ENCODE measurements at places on chromosomes 12 and 14.

DNA sequence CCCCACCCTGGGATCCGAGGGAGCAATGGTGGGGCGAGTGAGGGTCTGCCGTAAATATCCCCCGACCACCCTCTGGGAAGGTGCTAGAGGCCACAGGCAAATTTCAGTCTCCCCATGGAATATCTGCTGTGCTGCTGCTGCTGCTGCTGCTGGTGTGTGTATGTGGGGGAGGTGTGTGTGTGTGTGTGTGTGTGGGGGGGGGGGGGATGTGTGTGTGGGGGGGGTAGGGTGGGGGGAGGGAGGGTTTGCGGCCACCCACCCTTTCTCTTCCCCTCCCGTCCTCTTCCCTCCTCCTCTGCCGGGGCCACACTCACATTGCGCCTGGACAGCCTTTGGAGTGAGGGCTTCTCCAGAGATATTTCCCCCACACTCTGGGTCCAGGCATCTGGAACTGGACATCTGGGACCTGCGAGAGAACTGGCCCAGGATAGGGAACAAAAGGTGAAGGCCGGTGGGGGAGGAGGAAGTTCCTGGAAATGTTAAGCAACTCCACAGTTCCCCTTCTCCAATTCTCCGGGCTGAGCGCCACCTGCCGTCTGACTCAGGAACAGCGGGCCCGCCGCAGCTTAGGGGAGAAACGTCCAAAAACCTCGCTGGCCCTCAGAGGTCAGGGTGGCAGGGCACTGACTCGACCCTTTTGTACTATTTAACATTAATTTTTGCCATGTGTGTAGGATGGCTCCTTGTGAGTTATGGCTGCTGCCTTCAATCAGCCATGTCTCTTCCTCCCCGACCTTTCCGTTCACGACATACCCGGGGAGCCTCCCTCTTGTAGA, at the start of gene C1RL:
TSS of gene C1RL (minus strand) at position 419 of the 776 bp plus-strand sequence. CDS start at position 385, 34 bp downstream.
- peak; percentile 72 for DNase-seq

DNA sequence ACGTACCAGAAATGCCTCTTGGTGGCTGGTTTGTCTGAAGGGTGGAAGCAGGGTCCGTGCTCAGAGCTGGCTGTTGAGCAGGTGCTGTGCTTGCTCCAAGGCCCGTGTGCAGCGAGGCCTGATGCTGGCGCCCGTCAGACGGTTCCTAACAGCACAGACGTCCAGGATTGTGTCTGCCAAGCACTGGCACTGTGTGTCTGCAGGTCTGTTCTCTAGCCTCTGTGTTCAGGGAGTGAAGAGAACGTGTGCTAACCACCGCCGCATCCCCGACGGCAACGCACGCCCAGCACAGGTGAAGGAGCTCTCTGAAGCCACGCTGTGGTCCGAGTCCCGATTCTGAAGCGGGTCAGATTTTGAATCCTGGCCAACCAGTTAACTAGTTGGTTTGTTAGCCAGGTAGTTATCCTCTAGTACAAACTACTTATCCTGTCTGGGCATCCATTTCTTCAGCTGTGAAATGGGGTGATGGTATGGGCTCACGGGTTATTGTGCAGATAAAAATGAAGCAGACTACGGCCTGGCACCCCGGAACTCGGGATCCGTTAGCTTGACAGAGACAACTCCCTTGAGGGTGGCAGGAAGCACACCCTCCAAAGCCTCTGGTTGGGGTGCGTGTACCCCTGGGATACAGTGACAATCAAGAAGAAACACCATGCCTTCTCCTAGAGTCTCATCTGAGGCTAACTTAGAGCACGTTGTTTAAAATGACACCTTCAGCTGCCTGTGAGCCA, 18.6 kb upstream of the TDRD9 start:
- no peak for DNase-seq

- DNase-seq, result no peak
These were observed 34.5 kb upstream of the DCD start for GRCh38 chr12:54682674-54683073.

- no peak for DNase-seq
These were observed 49.6 kb upstream of the IFNG-AS1 start for GRCh38 chr12:67939611-67940010.

GRCh38 chr14:46769292-46769691, 117.7 kb upstream of the RPL10L start:
- no peak for DNase-seq

DNA sequence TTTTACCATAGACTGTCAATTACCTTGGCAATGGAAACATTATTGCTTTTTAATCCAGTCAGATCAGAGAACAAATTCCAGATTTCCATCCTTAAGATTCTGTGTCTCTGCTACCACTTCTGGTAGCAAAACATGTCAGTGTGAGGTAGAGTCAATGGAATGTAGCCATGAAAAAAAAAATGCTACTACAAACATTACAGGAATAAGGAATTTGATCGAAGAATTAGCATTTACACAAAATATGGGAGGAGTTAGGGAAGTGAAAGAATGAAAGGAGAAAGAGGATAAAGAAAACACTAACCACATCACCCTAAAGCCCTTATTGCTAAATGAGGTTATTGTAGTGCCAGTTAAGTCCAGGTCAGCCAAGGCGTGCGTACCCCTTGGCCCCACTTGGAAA, 9.2 kb downstream of the MED21 start:
- no peak for DNase-seq

DNA sequence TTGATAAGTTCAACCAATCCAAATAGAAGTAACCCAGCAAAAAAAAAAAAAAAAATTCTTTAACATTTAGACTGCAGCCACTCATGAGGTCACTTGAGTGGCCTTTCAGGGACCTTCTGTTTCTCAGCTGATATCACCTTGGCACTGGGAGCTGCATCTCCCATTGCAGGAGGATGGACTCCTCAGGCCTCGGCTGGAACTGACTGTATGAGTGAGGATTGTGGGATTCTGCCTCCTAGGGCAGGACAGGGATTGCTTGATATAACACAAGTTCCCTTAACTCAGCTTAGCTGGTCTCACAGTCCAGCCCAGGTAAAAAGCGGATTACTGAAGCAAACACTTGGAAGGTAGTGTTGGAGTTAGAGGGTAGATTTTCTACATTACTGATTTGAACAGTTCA, 3.5 kb upstream of the GUCY2C start:
- no peak for DNase-seq

DNA sequence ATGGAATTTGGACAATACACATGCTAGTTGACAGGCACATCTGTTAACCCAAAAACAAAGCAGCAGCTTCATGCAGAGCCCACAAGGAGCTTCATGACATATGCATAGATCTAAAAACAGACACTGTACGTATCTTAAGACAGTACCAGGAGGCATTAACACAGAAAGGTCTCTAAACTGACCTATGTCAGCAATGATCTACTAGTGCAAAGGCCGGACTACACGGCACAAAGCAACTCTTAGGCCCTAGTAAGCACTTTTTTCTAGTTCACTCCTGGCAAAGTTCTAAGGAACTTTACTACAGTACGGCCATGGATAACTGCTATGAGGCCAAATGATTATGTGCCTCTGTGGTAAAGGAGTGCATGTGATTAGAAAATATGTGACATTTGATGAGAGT, 8.4 kb upstream of the KANSL2 start:
- no peak for DNase-seq

GRCh38 chr14:68894123-68894522, 85.0 kb downstream of the ACTN1 start:
- no peak for DNase-seq

DNA sequence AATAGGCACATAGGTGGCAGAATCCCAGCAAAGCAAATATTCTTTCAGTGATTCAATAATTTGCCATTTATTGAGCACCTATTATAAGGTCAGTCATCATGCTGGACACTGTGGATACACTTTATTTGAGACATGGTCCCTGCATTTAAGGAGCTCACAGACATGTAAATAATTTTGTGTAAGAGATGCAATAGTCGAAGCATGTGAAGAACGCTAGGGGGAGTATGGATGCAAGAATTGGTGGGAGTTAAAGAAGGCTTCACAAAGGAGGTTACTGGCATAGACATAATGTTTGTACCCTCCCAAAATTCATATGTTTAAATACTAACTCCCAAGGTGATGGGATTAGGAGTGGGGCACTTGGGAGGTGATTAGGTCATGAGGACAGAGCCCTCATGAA, 260.6 kb upstream of the GARIN6 start:
- no peak for DNase-seq

DNA sequence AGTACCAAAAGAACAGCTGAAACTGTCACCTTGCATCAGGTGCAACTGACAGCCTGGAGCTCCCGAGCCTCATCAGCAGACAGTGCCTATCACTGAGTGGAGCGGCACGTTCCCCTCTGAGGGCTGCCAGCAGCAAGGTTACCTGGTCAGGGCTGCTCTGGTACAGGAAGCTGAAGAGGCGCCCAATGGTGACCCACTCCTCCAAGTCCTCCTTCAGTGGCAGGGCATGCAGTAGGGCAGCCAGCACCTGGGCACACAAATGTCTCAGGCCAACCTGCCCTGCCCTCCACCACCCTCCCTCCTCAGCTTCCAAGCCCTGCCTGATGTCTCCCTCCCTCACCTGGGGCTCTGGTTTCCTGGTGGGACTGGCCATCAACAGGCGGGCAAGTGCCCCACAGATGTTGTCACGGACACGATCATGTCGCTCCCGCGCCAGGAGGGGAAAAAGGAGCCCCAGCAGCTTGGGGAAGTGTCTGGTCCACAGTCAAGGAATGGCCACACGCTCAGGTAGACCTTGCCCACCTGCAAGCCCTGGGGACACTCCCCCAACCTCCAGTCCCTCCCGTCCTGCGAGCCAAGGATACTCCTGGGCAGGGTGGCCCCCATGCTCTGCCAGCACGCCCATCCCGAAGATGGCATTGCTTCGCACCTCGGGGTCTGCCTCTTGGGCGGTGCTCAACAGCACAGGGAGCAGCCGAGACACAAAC, 7.1 kb downstream of the IPO4 start:
- no peak for DNase-seq

DNA sequence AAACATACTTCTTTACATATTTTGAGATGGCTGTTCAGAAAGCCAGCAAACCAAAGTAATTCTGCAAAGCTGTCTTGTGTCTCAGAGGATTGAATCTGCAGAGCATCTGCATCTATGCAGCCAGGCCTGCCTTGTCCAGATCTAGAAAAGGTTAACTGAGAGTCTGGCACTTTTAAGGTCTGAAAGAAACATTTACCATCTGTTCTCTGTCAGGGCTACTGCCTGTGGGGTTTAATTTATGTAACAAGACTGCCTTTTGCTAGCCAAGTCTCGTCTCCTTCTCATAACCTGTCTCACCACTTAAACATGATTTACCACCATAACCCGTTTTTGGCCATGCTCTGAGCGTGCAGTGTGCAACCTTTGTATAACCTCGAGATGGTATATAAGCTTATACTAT, 194.2 kb downstream of the SYT10 start:
- DNase-seq, result no peak

- DNase-seq, result no peak
These were observed 34.6 kb downstream of the FIGNL2 start for GRCh38 chr12:51813931-51814310.

DNA sequence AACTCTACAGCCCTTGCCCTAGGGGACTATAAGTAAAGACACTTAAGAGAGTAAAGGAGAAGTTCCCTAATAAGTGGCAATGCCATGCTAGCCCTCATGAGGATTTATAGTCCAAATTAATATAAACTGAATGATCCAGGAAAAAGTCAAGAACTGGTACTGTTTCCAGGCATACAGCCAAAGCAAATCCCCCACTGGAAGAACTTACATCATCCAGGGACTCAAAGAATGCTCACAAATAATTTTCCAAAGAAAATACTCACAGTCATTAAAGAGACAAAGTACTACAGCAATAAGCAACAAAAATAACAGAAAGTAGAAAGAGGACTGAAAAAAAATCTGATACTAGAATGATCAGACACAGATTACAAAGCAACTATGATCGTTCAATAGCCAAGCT, 79.7 kb upstream of the RAP1B start:
- DNase-seq, result no peak

- DNase-seq, result no peak
These were observed 62.2 kb upstream of the LHX5 start for GRCh38 chr12:113533842-113534375.

GRCh38 chr12:127106041-127106440, 1160.9 kb upstream of the TMEM132C start:
- DNase-seq, result no peak

GRCh38 chr12:48061938-48062719, 43.8 kb downstream of the SENP1 start:
- no peak for DNase-seq

DNA sequence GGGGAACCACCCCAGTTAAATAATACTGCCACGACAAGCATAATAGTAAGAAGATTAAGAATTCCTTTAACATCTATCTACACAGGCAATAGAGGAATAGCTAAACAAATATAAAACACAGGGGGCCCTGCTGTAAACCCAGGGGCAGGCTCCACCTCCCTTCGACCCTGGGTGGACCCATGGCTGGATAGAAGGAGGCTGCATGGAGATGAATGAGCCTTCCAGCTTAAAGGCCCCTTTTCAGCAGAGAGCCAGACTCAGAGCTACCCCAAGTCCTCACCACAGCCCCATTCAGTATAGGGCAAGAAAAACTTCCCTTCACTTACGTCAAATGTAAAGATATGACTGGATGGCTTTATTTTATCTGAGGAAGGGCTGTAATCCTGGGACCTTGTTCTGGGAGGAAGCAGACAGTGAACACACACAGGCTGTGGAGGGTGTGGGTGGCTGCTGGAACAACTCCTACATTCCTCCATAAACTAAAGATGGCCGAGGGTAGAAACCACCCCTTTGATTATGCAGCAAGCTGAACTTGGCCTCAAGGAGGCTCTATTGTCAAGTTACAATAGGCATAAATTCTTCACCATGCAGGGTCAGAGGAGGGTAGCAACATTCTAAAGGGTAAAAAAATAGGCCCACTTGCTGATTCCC, 30.4 kb downstream of the NUAK1 start:
- DNase-seq, result no peak

- DNase-seq, result no peak
These were observed 35.8 kb downstream of the CKAP4 start for GRCh38 chr12:106211973-106212372.

GRCh38 chr14:93903342-93904184, 23.6 kb upstream of the FAM181A start:
- no peak for DNase-seq

DNA sequence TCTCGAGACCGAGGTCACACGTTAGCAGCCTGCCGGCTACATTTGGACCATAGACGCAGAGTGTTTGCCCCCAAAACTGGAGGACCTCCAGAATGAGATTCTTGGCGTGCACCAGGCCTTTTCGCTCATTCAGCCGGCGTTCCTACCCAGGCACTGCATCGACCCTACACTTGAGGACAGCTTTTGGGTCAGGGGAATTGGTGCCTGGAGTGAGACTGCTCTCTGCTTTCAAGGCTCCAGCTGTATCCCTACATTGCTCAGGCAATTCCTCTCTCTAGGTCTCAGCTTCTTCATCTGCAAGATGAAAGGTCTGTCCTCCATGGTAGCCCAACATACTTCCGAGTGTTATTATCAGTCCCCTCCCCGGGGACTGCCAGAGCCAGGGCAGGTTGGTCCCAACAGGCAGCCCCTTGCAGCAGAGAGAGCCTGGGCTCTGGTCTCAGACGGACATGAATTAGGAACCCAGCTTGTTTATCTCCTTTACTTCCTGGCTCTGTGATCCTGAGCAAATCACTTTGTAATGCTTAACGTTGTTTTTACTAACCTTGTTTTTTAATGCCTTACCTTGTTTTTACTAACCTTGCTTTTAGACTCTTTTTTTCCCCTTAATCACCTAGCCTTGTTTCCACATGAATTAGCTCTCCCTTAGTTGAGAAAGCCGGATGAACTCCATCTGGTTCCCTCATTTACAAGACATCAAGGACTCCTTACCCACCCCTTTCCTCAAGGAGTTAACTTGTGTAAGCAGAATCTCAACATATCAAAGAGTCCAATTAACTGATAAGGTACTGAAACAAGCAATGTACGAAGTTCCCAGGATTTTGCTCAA, 892 bp downstream of the TCHP start:
- no peak for DNase-seq
